ENCODE measurements at places on chromosomes 4 and X. TPM values are rescaled to one million over a fixed set of nuclear protein-coding genes. Genes with fewer than 3 reads are reported as not detected.

- DNase-seq: no peak
These were observed 1.9 kb upstream of the PPP3CA start for GRCh38 chr4:101348995-101349800.

DNA sequence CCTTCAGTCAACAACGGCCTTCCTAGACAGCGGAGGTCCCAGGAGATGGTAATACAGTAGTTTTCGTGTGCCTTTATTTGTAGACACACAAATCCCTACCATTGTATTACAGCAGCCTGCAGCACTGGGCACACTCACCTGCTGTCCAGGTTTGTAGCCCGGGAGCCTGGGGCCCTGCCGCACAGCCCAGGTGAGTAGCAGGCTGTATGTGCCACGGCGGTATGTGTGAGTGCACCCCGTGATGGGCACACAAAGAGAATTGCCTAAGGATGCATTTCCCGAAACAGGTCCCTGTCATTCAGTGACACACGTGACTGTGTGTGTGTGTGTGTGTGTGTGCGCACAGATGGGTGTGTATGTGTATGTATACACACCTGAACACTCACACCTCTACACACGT, 8.1 kb upstream of the SLC25A6 start:
- no peak for DNase-seq

DNA sequence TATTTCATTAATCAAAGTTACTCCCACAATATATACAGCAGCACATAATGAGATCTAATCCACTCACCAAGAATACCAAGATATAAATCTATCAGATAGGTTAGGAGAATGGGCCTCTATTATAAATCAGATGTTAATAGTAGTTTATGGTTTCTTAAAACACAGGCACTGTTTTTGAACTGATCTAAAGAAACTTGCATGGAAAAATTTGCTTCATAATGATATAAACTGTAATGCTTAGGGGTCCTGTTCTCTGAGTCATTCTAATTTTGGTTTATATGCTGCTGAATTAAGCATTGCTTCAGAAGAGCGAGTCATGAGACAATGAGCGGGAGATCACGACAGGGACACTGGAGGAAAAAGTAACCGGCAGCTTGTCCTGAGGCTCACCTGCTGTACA, 113.3 kb upstream of the OTUD4 start:
- DNase-seq: no peak

DNA sequence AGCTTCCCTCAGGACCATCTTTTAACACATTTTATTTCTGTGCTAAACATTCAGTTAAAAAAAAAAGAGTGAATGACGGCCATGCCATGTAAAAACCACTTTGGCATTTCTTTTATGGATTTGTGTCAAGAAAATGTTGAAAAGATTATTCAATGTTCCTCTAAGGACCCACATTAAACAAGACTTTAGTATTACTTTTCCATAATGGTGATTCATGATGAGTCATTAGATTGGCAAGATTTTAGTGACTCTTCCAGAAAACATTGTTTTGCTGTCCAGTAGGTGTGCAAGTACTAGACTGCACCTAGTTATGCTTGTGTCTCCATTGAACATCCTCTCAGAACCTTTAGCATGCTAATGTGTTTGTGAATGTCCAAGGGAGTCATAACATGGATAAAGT, 748.6 kb downstream of the STPG2 start:
- DNase-seq: no peak

TEX13C gene
- not detected for total RNA-seq

All from ascending aorta (tissue), 2 donors.